ENCODE measurements at places on chromosomes 3 and 15. TPM values are rescaled to one million over a fixed set of nuclear protein-coding genes. Genes with fewer than 3 reads are reported as not detected.

The SERPINI2 gene
- total RNA-seq, result not detected

The VGLL3 gene
- total RNA-seq, result not detected

The NR2C2 gene
- total RNA-seq, result 59.6 TPM

The PLSCR4 gene
- total RNA-seq, result not detected

The AMT gene
- total RNA-seq, result 4.7 TPM

The IQCH gene
- total RNA-seq, result 0.97 TPM

The GPR27 gene
- 0.37 TPM for total RNA-seq

The FETUB gene
- not detected for total RNA-seq

The TMEM115 gene
- total RNA-seq, result 18.9 TPM

The ZKSCAN7 gene
- 2.9 TPM for total RNA-seq

The DPP8 gene
- total RNA-seq, result 44.6 TPM

The IL1RAP gene
- 10.3 TPM for total RNA-seq

The PLS1 gene
- 3.2 TPM for total RNA-seq

The CYP1A2 gene
- total RNA-seq, result not detected

The IL5RA gene
- total RNA-seq, result not detected

The IMPG2 gene
- total RNA-seq, result 0.29 TPM

The LCTL gene
- not detected for total RNA-seq

The HES1 gene
- total RNA-seq, result not detected

The OR5K2 gene
- total RNA-seq, result not detected

The MESP2 gene
- total RNA-seq, result not detected

The SLC27A2 gene
- total RNA-seq, result 12.5 TPM

The CORO2B gene
- not detected for total RNA-seq

The C3orf85 gene
- not detected for total RNA-seq

The MORF4L1 gene
- 244 TPM for total RNA-seq

The ADAM10 gene
- total RNA-seq, result 135 TPM

The LIPH gene
- not detected for total RNA-seq

The LRRC58 gene
- 27.9 TPM for total RNA-seq

Data from activated CD8-positive, alpha-beta T cell treated with anti-CD3 and anti-CD28 coated beads, Interleukin-2, amount 10 ng/mL, durations not matched to agents 7 days and 5 days (primary cell).